WTC11 (cell line): ENCODE measurements at places on chromosomes 1 and 21.

GRCh38 chr1:157289424-157290105, 151.4 kb upstream of the ETV3 start:
- no peak for DNase-seq

DNA sequence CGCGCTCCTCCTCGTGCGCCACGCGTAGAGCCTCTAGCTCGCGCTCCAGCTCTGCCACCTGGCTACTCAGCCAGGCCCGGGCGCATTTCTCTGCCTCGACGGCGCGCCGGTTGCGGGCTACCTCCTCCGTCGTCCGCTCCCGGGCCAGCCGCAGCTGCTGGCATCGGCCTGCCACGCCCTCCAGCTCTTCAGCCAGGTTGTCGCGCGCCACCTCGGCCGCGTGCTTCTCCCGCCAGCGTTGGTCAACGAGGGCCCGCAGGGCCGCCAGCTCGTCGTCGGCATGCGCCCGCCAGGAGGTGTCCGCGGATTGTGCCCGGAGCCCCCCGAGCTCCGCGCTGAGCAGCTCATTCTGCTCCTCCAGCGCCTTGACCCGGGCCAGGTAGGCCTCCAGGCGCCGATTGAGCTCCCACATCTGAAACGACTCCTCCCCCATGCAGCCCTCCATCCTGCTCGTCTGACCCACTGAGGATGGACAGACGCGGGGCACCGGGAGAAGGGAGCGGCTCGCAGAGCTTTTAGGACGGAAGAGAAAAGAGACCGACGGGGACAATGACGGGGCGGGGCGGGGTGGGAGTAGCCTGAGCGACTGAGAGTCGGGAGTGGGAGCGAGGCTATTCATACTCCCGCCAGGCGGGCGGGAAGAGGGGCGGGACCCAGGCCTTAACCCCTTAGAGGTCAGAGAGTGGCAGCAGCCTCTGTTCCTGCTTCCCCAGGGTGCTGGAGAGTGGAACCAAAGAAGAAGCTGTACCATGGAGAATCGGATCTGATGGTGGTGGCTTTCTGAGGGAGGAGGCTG, at the start of gene NES:
NES (minus strand) TSS at position 588 of the 796 bp plus-strand sequence; CDS start at position 445, 143 bp downstream.
- DNase-seq, result peak; percentile 87

DNA sequence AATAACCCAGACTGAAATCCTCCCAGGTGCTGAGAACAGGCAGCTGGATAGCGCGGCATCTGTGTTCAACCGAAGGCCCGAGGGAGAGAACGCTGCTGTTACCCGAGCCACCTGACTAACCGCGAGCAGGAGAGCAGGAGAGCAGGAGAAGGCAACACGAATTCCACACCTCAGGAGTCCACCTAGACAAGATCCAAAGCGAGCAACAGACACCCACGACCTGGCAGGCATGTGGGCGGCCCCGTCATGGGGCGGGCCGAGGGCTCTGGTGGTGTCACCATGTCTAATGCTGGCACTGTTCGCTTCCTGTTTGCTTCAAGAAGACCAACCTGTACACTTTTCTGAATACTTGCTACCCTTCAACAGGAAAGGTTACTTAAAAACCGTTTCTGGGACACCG, 20.9 kb upstream of the SPATC1L start:
- no peak for DNase-seq

GRCh38 chr1:16372535-16373285, 5.7 kb downstream of the SZRD1 start:
- DNase-seq, result no peak

GRCh38 chr1:2344121-2344681, 47.2 kb downstream of the MORN1 start:
- DNase-seq, result no peak

DNA sequence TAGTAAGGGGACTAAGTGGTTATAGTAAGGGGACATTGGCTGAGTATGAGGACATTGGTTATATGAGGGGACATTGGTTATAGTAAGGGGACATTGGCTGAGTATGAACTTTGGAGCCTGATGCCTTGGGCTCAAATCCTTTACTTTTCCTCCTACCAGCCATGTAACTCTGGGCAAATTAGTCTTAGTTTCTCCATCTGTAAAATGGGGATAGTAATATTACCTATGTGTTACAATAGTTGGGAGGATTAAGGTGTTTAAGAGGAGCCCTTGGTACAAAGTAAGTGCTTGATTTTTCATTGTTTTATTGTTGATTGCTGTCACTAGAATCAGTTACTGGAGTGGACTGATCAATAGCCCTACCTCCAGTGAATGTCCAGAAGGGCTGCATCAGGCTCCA, 2.8 kb downstream of the OSCP1 start:
- DNase-seq, result no peak
